ENCODE measurements at places on chromosomes 5 and 9. TPM values are rescaled to one million over a fixed set of nuclear protein-coding genes. Genes with fewer than 3 reads are reported as not detected.

GRCh38 chr5:74026310-74026709 lies 400.3 kb downstream of the ARHGEF28 start:
- no peak for DNase-seq
- no peaks in the 10 kb centered on the region for H3K27me3 ChIP-seq
- no peak overlapping the region for H3K27ac ChIP-seq
- H3K4me1 ChIP-seq, result peaks cover 3% of the 10 kb centered on the region

The JAK2 gene
- 13.9 TPM for polyA plus RNA-seq

The SHC3 gene
- polyA plus RNA-seq, result 0.16 TPM

The SPATA31C1 gene
- polyA plus RNA-seq, result not detected

DNA sequence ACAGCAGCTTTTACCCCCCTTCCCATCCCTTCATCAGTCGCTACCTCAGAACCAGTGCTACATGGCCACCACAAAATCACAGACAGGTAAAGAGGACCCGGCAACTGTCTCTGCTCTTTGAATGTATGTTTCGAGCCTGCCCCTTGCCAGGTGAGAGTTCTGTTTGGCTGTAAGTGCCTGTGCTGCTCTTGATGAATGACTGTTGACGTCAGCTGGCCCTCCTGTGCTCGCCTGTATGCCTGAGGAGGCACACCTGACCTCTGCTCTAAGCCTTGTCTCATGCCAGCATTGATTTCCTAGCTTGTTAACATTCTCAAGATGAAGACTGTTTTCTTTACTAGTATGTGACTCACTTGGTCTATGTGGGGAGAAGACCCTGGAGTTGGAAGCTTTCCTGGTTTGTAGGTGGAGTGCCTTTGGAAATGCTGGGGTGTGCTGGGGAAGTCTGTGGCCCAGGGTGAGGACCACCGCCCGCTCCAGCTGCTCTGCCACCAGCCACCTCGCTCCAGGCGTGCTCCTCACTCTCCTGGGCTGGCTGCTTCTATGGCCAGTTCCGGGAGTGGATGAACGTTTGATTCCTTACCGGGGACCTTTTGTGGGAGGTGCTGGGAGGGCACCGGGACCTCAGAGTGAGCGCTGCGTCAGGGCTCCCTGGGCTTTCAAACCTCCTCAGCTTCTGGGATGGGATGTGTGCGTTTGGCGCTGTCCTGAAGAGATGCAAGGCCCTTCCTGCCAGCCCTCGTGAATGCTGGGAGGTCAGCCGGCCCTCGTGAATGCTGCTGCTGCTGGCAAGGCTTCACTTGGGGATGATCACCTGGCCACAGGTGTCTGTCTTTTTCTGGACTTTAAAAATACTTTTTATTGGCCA lies 109.9 kb downstream of the EHMT1 start:
- no peak overlapping the region for H3K4me3 ChIP-seq
- no peak for DNase-seq
- H3K36me3 ChIP-seq, result peaks cover 75% of the 10 kb centered on the region
- H3K27ac ChIP-seq, result no peak overlapping the region
- H3K27me3 ChIP-seq, result no peaks in the 10 kb centered on the region

The IDNK gene
- 35.0 TPM for polyA plus RNA-seq

GRCh38 chr5:9482381-9482780 lies 63.5 kb downstream of the SEMA5A start:
- no peak overlapping the region for H3K27ac ChIP-seq
- DNase-seq, result no peak
- no peaks in the 10 kb centered on the region for H3K27me3 ChIP-seq
- H3K4me1 ChIP-seq, result no peaks in the 10 kb centered on the region

The MXD3 gene
- polyA plus RNA-seq, result 16.1 TPM

The NOXA1 gene
- polyA plus RNA-seq, result 8.4 TPM

The CDKN2B-AS1 gene
- 1.2 TPM for polyA plus RNA-seq

All from thymus (tissue), 14 donors.